ENCODE measurements at places on chromosomes 1 and 21. TPM values are rescaled to one million over a fixed set of nuclear protein-coding genes. Genes with fewer than 3 reads are reported as not detected.
A peak's percentile ranks its signal among the peaks of the same experiment; 100 is the strongest.

The C1orf21 gene
- total RNA-seq = 4.8 TPM

The OR2T11 gene
- not detected for total RNA-seq

The PRAMEF7 gene
- not detected for total RNA-seq

The GPATCH2 gene
- 6.0 TPM for total RNA-seq

The PSRC1 gene
- 54.6 TPM for total RNA-seq

- peak; percentile 87 for DNase-seq
Measured at GRCh38 chr1:237799762-237800474, 90.8 kb downstream of the ZP4 start.

DNA sequence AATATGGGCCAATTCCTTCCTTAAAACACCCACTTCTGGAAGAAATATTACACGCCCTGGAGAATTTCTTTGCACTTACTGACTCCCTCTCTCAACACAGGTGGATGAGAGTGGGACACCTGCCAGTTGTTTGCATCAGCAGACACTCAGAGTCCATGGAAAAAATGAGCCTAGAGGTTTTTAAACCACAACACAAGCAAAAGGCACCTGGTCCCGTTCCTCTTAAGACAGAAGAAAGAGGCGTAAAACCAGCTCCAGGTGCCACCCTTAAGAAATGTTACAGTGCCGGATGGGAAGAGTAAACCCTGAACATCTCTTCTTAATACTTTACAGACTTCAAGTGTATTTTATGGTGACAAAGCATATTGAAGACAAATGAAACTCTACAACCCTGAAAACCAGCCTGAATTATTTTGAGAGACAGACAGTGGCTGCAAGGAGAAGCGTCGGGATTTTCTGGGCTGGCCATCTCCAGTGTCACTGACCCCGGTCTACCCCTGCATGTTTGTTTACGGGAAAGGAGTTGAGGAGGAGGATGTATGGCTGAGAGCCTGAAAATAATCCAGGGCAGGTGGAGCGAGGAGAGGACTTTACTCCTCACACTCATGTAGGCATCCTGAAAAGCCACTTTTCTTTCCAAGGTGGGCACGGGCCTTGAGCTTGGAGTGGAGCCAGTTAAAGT, 7.8 kb upstream of the RIPK4 start:
- DNase-seq = peak; percentile 31

GRCh38 chr1:90969241-90969640, 52.6 kb downstream of the ZNF644 start:
- no peak for DNase-seq

GRCh38 chr1:116491700-116492357, 79.0 kb downstream of the CD58 start:
- no peak for DNase-seq

- no peak for DNase-seq
Measured at GRCh38 chr21:28632755-28633408, 359.8 kb downstream of the LTN1 start.

DNA sequence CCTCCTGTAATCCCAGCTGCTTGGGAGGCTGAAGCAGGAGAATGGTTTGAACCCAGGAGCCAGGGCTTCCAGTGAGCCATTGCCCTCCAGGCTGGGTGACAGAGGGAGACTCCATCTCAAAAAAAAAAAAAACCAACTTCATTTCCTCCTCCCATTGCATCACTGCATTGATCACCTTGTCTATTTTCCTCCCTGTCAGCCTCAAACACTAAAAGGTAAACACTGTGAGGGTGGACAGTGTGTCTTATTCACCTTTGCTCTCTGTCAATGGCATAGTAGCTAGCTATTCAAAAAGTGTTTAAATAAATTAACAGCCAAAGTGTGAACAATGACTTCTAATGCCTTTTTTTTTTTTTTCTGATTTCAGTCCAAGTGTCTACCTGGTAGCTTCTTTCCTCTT, 13.4 kb upstream of the DESI2 start:
- DNase-seq = no peak

GRCh38 chr1:3121401-3122210, 52.6 kb downstream of the PRDM16 start:
- DNase-seq = no peak

GRCh38 chr1:61907102-61907501, 164.8 kb downstream of the PATJ start:
- DNase-seq = no peak

DNA sequence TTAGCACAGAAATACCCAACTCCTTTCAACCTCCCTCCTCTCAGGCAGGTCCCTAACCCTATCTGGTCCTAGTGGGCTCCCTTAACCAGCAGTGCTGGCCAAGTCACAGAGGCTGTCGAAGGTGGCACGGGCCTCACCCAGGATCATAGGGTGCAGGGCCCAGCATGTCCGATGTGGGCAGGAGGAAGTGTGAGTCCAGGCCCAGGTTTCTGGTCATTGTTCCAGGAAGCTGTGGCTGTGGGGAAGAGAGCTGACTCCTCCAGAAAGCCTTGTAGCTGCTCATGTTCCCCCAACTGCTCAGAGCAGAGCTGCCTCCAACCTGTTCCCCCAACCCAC, 2.4 kb downstream of the CCDC17 start:
- no peak for DNase-seq

DNA sequence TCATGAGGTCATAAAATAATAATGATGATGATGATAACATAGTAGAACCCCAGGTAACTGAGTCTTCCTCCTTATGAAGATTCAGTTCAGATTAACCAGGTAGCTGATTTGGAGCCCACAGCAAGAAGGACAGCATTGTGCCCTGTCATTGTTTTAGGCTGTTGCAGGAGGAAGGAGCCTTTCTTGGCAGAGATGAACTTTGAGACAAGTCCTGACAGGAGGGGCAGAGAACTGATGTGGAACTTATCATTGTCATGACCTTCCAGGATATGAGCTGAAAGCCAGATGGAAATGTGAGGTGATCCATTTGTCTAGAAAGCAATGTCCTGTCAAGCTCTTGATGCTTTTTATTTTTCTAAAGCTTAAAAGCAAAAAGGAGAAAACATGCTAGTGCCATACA, 132.6 kb upstream of the COA6 start:
- no peak for DNase-seq

- DNase-seq = no peak
Measured at GRCh38 chr1:37951783-37952624, 5.2 kb upstream of the INPP5B start.
